ENCODE measurements at places on chromosomes 3 and 15.

GRCh38 chr3:113741620-113742019 is 4.4 kb downstream of the NAA50 start:
- DNase-seq: no peak

GRCh38 chr15:73869216-73869995 is 4.0 kb upstream of the TBC1D21 start:
- no peak for DNase-seq

DNA sequence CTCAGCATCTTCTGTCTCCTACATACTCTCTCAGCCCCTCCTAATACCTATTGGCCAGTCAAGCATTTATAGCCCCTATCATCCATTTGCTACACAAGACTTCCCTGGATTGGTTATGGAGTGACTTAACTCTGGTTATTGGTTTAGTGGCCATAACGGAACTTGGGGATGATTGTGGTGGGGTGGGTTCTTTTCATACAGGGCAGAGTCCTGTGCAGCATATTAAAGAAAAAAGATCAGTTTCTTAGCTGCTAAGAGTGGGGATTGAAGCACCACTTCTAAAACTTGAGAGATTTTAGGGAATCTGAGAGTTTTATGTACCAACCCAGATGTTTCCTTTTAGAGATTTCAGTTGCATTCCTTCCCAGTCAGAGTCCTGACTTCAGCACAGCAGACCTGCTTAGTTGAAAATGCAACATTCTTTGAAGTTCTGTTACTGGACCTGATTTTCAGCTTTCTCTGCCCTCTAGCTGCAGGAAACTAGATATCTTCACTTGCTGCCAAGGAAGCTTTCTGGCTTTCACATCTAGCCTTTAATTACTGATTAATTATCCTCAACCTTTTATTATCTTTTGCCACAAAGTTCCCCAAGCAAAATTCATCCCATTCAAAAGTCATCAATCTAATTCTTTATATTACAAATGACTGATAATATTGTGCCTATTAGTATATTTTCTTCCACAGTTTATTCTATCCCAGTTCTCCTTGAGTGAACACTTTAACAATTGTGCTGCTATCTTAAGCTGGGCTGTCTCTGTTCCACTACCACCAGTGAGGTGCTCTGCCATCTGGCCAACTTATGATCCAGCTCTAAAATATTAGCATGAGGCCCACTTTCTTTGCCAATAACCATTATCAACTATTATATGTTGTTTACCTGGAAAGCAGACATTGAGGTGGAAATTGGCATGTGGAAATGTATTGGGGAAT is 906.0 kb upstream of the ALCAM start:
- no peak for DNase-seq

DNA sequence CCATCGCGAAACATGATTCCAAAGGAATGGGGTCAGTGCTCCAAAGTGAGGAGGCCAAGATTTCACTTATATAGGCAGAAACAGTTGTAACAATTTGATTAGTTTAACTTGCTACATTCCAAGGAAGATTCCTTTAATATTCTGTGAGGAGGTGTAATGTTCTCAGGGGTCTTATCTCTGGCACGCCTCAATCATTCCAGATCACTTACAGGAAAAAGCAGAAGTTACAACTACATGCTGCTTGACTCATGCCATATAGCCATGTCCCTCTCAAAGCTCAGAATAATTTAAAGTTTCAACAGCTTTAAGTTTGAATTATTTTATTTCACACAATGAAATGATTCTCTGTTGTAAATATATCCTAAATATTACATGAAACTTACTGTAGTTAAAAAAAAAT is 3.5 kb upstream of the FYTTD1 start:
- DNase-seq: no peak

- no peak for DNase-seq
Measured at GRCh38 chr3:4888913-4889846, 90.1 kb upstream of the BHLHE40 start.

DNA sequence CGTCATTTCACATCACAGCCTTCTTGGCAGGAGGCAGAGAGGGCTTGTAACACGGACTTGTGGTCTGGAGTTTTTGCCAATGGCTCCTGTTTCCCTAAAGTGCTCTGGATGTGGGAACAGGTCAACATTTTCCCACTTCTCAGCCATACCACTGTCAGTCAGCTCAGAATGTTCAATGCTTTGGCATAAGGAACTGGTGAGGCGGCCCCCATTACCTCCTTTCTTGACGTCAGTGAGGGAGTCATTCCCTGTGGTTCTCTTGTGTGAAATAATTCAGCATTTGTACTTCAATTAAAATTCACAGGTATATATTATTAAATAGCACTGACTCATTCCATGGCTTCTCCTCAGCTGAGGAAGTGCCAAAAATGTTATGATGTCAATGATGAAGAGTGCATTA is 167.1 kb downstream of the P3H2 start:
- no peak for DNase-seq

GRCh38 chr15:77822631-77823230 is 190.0 kb upstream of the LINGO1 start:
- DNase-seq: no peak

DNA sequence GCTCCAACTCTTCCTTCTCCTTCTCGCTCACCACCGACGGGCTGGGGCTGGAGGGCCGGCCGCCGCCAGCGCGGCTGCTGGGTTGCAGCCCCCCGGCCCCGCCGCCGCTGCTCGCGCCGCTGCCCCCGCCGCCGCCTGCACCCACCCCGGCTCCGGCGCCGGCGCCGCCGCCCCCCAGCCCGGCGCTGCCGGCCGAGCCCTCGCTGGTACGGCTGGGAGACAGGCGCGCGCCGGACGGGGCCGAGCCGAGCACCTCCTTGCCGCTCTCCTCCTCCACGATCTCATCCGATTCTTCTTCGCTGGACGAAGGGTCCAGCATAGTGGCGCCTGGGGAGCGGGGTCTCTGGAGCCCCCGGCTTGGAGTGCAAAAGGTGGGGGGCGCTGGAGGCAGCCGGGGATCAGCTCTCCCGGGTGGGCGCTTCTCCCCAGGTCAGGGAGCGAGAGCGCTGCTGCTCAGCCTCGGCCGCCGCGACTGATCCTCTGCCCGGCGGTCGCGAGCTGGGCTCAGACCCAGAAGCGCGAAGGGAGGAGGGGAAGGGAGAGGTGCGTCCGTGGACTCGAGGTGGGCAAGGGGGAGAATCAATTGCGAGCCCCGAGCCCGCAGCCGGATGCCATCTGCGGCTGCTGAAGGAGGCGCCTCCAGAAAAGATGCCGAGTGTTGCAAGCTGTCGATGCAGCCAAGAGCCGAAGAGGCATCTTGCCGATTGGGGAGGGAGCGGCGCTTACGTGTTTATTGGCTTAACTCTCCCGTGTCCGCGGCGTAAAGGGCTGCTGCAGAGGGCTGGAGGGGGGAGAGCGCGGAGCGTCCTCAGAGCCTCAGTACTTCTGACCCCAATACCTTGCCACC is at the start of gene CADPS:
Gene CADPS (minus strand): TSS at position 706 of the 847 bp plus-strand sequence. CDS start 387 bp downstream, at position 319.
- DNase-seq: no peak

DNA sequence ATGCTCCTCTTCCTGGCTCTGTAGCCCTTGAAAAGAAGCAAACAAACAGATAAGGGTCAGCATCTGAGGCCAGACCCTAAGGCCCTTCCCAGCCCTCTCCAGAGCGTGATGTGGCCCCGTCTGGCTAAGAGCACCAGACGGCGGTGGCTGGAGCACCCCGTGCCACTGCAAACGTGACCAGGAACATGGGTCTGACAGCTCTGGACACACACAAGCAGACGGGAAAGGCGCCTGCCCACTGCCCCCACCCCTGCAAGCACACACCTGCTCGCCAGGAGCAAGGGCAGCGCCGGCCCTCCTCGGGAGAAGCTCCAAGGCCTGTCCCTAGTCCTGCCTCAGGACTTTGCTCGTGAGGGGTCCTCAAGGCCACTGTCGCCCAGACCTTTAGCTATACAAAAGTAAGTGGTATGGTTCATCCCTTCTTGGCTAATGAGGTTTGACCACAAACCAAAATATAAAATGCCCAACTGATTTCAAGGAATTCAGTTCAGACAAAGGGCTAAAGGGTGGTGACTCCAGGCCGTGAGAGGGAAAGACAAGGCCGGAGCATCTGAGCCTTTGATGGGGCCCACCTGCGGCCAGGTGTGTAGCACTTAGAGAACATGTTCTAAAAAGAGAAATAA is 90.4 kb downstream of the XXYLT1 start:
- DNase-seq: no peak

- no peak for DNase-seq
Measured at GRCh38 chr3:181567311-181568075, 144.2 kb upstream of the SOX2 start.

DNA sequence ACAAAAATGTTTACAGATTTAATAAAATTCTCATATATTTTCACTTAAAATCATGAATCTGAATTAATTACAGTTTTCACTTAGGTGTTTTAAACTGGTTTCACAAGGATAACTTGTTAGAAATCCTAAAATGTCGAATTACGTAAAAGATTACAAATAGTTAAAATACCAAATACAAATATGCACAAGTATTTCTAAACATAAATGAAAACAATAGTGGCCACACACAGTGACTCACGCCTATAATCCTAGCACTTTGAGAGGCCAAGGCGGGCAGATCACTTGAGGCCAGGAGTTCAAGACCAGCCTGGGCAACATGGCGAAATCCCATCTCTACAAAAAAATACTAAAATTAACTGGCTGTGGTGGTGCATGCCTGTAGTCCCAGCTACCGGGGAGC is 10.9 kb upstream of the TBL1XR1 start:
- DNase-seq: no peak

- DNase-seq: no peak
Measured at GRCh38 chr3:8529738-8530525, 28.3 kb downstream of the LMCD1 start.

DNA sequence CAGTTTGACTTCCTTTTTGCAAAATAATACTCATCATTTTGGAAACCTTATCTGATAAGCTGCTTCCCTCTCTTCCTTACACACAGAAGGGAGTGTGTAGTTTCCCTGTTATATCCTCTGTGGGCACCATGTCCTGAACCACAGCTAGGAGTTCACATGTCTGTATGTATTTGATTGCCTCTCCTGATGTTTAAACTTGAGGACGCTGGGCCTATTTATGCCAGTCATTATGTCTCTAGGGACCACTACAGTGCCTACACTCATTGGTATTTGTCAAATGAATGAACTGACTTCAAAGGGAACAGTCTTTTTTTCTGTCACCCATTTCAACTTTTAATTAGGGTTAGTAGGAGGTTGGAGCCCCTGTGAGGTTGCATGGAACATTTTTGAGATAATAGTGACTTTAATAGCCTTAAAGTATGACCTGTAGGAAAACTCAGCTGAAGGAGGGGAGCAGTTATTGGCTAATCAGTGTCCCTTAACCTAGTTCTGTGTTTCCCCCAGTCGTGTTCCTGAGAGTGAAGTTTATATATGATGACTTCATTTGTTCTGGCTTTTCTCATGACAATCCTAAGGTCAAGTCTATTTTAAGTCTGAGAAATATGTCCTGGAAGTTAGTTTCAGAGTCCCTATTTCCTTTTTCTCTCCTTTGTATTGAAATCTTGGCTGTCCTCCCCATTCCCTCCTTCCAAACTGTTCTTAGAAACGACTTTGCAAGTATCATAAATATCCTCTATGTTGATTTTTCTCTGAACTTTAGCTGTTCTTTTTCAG is 28.9 kb downstream of the PDE8A start:
- no peak for DNase-seq

- DNase-seq: no peak
Measured at GRCh38 chr3:195044411-195044810, 226.5 kb downstream of the XXYLT1 start.

DNA sequence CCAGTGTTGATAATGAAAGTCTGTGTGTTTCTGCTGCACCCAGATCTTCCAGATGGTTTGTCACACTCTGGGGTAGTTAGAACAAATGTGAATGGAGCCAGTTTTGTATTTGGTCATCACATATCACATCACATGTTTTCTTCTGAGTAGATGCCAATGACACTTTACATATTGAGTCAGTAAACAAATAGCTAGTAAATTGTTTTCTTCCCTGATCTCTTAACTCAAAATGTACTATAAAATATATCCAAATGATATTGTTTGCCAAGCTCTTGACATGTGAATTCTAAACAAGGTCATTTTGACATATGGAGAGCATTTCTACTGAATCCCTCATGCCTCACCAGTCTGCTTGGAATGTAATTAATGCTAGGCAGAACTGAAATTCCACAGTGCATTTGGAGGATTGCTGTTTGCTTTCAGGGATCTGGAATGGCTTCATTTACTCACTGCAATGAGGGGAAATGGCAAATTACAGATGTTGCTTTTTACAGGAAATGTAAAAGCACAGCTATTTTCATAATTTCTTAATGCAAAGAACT is 45.0 kb downstream of the PDHB start:
- DNase-seq: no peak

DNA sequence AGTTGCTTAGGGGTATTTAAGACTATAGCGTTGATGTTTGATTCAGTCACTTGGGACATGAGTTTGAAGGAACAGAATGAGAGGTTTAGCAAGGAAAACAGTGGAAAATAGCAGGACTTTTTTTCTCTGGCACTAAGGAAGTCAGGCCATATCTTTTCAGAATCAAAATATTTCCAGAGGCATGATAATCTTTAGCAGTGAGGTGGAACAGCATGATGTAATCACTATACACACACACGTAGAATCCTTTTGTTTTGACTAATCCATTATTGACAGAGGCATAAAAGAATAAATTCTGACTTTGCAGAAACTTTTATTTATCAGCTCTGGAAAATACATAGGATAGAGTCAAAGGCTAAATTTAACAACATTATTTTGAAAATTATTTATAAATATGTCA is 174.1 kb downstream of the ZPLD1 start:
- no peak for DNase-seq

DNA sequence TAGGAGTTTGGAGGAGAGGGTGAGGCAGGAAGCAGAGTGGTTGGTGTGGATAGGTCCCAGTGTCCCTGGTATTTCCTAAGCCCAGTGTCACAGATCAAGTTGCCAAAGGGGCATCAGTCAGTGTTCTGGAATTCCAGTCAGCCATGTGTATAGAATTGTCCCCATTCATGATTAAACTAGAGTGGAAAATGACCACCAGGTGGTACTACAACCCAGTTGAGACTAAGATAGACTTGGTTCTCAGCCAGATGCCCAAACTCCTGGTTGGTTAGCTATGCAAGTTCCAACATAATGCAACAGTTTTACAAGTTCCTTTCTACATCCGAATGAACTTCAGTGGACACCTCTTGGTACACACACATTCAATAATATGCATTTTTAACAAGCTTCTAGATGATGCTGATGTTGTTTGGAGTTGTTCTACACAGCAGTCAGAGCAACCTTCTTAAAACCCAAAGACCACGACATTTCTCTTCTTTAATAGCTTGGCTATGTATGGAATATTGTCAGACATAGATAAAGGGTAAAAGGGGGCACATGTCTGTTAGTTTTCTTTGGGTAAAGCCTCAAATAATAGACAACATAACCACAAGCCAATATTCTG is 8.4 kb upstream of the ATR start:
- DNase-seq: no peak

GRCh38 chr3:46085421-46086082 is 58.3 kb upstream of the XCR1 start:
- DNase-seq: no peak
